ENCODE measurements at places on chromosomes 3 and 15. TPM values are rescaled to one million over a fixed set of nuclear protein-coding genes. Genes with fewer than 3 reads are reported as not detected.

SMCO1 gene
- total RNA-seq, result not detected

- DNase-seq, result no peak
Observed at GRCh38 chr3:181704421-181705085, 7.2 kb upstream of the SOX2 start.

GRCh38 chr3:195213639-195214315, 57.2 kb downstream of the XXYLT1 start:
- no peak for DNase-seq

GPR87 gene
- total RNA-seq, result 0.77 TPM

GRCh38 chr3:129502641-129503408, 25.6 kb upstream of the RHO start:
- DNase-seq, result no peak

CPLX3 gene
- not detected for total RNA-seq

GRCh38 chr3:35944926-35945710, 305.8 kb downstream of the ARPP21 start:
- peak; percentile 55 for DNase-seq

DNA sequence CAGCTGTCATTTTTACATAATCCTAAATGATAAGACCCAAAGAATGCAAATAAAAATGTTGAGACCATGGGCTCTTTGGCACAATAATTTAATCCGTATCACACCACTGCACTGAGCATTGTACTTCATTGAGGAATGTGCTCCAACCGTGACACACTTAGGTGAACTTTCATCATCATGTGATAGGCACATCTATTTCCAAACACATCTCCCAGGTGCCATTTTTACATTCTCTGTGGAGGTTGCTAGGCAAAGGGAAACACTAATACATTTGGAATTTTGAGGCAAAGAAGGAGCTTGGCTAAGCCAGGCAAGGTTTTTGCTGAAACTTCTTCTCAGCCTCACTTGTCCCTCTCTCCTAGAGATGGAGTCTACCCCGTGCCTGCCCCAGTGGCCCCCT, 68.7 kb downstream of the LRTM1 start:
- DNase-seq, result peak; percentile 50

- no peak for DNase-seq
Observed at GRCh38 chr15:63493436-63493835, 11.0 kb upstream of the USP3 start.

UNC13C gene
- total RNA-seq, result not detected

GRCh38 chr15:98394546-98394945, 253.8 kb upstream of the IGF1R start:
- no peak for DNase-seq

DNA sequence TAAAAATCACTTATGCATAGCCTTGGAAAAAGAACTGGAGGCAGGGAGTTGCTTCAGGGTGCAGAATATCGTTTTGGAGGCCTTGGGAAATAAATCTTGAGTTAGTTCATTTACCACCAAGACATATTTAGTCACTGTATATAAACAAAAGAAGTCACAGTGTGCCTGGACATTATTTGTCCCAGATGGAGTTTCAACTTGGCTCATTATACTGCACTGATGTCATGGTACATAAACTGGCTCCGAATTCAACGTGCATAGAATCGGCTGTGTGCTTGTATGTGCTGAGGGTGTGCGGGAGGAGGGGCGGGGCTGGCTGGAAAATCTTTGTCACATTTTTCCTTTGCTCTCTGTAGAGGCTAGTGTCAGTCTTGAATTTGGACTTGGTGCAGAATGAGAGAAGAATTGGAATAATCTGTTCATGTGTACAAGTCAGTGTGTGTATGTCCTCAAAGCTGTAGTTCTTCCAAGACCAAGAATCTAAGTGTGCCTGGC, 86.6 kb downstream of the FNDC3B start:
- no peak for DNase-seq

GRCh38 chr3:50520849-50521248, 17.4 kb upstream of the CACNA2D2 start:
- DNase-seq, result no peak

UPK1B gene
- total RNA-seq, result not detected

PLSCR2 gene
- total RNA-seq, result not detected

DNA sequence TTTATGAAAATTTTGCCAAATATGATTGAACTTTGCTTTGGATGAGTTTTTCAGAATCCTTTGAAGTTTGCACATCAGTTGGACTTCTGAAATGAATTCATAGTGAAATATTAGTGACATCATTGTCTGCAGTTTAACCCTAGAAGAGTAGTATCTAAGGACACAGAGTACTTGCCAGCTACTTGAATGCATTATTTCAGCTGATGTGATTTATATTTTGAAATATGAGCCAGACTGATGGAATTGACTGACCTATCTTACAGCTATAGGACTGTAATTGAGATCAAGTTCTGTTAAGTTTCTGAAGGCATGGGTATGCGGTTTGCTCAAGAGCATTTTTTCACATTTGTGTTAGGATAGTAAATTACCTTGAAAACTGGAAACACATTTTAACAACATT, 51.2 kb downstream of the LYSMD4 start:
- DNase-seq, result no peak

ST3GAL6 gene
- 4.0 TPM for total RNA-seq

ZBTB11 gene
- 31.4 TPM for total RNA-seq

STAC gene
- 1.2 TPM for total RNA-seq

DNA sequence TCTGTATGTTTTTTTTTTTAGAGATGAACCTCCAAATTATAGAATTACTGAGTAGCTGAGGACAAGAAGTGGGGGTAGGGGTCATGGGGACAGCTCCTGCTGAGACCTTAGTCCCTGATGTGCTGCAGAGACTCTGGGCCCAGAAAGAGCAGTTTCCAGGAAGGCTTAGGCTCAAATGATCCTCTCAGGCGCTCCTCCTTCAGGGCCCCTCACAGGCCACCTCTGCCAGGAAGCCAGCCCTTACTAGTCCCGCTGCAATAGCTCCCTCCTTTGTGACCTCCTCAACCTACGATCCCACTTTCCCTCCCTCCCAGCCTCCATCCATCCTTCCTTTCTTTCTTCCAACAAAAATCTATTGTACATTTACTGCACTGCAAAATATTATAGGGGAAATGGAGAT, 24.6 kb downstream of the SLC28A1 start:
- DNase-seq, result no peak

TPRG1 gene
- 5.4 TPM for total RNA-seq

- DNase-seq, result no peak
Observed at GRCh38 chr3:107241217-107241616, 136.0 kb upstream of the CCDC54 start.

Measured in A172 (cell line).